Activated CD8-positive, alpha-beta memory T cell treated with anti-CD3 and anti-CD28 coated beads, Interleukin-2, amount 10 ng/mL, durations not matched to agents 7 days and 5 days (primary cell): ENCODE measurements at places on chromosomes 5 and 9. TPM values are rescaled to one million over a fixed set of nuclear protein-coding genes. Genes with fewer than 3 reads are reported as not detected.
A peak's percentile ranks its signal among the peaks of the same experiment; 100 is the strongest.

The INSL6 gene
- not detected for total RNA-seq

The KCNV2 gene
- total RNA-seq: not detected

The FRMPD1 gene
- total RNA-seq: not detected

GRCh38 chr9:108103046-108103693, 613.6 kb upstream of the KLF4 start:
- DNase-seq: no peak

GRCh38 chr5:6615034-6615815, 17.6 kb downstream of the NSUN2 start:
- DNase-seq: no peak

- peak; percentile 64 for DNase-seq
Measured at GRCh38 chr5:72848474-72849428, 32.3 kb downstream of the TNPO1 start.

DNA sequence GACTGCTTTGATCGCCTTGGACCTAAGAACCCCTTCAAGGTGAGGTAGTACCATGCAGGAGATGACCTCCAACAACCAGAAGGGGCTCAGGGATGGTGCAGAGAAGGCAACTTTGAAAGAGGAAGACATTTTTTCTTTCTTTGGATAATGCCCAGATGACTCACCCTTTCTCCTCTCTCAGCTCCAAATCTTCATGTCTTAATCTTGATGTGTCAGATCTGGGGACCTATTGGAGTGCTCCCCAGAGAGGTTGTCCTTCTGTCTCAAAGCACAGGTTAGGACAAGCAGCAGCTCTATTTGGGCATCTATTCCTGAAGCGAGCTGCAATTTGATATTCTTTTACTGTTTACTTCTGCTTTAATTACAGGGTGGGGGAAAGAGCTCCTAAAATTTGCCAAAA, 229.9 kb upstream of the MAP3K1 start:
- DNase-seq: no peak

DNA sequence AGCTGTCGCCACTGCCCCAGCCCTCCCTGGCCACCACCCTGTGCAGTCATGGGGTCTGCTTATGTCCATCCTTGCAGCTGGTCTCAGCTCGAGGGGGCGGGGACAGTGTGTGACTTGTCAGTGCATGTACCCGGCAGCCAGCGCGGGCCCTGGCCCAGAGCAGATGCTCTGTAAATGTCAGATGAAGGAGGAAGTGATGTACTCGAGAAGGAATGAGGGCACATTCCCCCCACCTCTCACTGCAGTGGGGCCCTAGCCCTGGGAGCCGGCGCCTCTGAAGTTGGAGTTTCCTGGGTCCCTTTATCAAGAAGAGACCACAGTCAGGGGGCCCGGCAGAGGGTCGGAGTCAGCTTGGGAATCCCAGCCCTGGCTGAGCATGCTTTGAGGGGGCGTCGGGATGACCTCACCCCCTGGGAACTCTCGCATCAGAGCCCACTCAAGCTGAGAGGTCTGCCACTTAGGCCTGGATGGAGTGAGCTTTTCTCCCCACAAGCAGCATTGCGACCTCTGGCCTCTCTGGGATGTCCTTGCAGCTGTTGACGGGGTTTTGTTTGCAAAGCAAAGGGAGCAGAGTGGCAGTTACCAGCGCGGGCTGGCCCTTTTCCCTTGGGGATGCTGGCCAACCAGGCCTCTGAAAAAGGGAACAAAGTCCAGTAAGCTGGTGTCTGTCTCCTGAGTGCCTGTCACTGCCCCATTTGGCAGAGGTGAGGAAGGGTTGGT, 19.0 kb downstream of the NEURL1B start:
- no peak for DNase-seq

DNA sequence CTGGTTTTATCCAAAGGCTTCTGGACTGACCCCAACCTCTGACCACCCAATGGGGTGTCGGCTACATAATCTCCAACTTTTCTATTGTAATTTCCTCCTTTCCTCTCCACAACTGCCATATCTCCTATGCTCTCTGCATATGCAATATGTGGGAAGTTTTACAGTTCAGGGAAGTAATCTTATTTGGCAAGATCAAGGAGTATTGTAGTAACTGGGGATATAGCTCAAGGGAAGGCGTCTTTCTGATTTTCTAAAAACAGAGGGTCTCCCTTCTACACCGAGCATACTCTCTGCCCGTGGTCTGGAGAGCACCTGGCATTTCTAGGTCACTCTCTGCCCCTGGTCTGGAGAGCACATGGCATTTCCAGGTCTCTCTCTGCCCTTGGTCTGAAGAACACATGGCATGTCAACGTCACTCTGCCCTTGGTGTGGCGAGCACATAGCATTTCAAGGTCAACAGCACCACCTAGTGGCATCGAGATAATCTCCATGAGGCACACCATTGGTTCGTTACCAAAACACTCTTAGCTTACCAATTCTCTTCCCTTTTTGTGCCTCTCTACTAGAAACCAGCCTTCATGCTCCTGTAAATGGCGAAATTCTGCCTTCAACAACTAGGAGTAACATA, 616.4 kb upstream of the NUDT12 start:
- no peak for DNase-seq

DNA sequence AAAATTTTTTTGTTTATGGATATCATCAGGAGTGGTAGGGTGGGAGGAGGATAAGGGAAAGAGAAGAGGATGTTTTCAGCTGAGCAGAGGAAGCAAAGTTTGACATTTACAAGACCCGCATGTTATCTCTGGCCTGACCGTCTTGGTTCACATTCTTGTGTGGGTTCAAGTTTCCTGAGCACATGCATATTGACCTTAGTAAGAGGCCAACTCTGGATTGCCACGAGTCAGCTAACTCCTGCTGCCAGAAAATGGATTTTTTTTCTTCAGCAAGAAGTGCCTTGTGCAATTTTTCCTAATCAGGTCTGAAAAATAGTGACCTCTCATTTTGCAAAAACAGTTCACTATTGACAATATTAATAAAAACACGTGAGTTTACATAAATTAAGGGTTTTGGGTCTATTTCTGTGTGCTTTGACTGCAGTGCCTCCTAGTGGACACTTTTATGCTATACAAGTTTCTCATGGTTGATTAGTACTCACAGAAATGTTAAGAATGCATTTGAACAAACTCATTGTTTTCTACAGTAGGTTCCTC, 27.1 kb upstream of the BASP1 start:
- no peak for DNase-seq

- no peak for DNase-seq
Measured at GRCh38 chr9:126016579-126017290, 269.6 kb downstream of the PBX3 start.

GRCh38 chr5:61779743-61780142, 447.7 kb downstream of the ZSWIM6 start:
- no peak for DNase-seq

- no peak for DNase-seq
Measured at GRCh38 chr9:18018221-18018620, 439.4 kb downstream of the SH3GL2 start.

GRCh38 chr9:104088416-104088815, 5.7 kb upstream of the SMC2 start:
- no peak for DNase-seq
